ENCODE measurements at places on chromosomes 16 and 17. TPM values are rescaled to one million over a fixed set of nuclear protein-coding genes. Genes with fewer than 3 reads are reported as not detected.

The UTS2R gene
- not detected for total RNA-seq

The RRAD gene
- 0.63 TPM for total RNA-seq

The PRSS27 gene
- total RNA-seq, result 6.3 TPM

The RPH3AL gene
- total RNA-seq, result 5.6 TPM

The KCNH6 gene
- total RNA-seq, result not detected

The MEOX1 gene
- not detected for total RNA-seq

The IRF8 gene
- total RNA-seq, result 3.1 TPM

The SLC38A8 gene
- not detected for total RNA-seq

The KDM6B gene
- total RNA-seq, result 33.5 TPM

The MGAT5B gene
- total RNA-seq, result 53.8 TPM

The GLOD4 gene
- 80.4 TPM for total RNA-seq

The KRT27 gene
- not detected for total RNA-seq

The SEZ6L2 gene
- 52.0 TPM for total RNA-seq

The ACBD4 gene
- 3.4 TPM for total RNA-seq

The EDC4 gene
- 67.0 TPM for total RNA-seq

The MRPL45 gene
- 27.5 TPM for total RNA-seq

The GFAP gene
- 365 TPM for total RNA-seq

The ZNF469 gene
- total RNA-seq, result 0.63 TPM
